ENCODE measurements at places on chromosomes 12 and 14.

DNA sequence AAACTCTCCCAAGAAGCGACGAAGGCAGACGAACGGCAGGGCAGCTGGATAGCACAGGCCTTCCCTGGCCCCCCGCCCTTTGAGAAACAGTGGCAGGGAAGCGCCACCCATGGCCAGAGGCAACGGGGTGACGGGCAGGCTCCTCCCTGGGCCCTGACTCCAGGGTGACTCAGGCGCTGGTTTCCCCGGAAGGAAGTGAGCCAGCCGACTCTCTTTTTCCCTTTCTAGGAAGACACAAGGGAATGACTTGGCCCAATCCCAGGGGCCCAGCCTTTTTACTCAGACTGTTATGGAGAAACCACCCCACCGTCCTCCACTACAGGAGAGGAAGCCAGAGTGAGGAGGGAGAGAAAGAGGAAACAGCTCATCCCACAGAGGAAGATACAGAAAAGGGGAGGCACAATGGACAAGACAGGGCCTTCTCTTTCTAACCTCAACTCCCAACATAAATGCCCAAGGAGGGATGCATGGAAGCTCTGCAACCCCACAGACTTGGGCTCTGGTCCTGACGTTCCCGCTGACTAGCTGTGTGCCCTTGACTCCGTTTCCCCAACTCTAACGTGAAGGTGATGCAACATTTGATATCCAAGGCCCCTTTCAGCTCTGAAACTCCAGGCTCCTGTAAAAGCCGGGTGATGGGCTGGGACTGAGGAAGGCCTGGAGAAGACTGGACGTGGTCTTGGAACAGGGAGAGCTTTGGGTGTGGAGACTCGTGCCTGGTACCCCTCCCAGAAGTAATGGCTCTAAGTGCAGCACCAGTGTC, 27.9 kb downstream of the ACTN1 start:
- DNase-seq, result no peak

DNA sequence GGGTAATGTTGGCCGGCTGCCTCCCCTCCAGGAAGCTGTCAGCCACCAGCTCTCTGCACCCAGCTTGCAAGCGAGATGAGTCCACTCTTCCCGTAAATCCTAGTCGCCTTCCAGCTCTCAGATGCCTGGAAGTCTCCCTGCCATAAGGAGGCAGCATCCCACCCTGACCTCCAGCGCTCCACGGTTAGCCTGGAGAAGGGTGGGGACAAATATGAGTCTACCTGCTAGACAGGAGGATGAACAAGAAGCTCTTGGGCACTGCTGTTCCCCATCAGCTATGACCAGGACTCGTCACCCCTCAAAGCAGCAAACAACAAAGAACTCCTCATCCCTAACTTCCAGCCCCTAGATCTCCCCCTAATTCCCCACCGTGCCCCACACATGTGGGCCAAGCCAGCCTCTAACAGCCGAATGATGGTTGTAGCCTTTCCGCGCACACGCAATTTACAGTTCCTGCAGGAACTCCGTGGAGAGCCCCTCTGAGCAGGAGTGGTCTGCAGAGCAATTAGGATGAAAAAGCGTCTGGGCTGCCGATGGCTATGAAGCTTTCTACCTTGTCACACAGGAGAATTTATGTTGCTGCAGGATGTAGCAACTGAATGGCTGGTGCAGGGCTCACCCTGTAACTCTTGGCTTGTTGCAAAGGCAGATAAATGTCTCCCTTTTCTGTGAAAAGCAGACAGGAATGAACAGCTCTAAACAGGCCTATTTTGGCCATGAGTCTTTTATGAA, 181.4 kb downstream of the GLT1D1 start:
- DNase-seq, result no peak

DNA sequence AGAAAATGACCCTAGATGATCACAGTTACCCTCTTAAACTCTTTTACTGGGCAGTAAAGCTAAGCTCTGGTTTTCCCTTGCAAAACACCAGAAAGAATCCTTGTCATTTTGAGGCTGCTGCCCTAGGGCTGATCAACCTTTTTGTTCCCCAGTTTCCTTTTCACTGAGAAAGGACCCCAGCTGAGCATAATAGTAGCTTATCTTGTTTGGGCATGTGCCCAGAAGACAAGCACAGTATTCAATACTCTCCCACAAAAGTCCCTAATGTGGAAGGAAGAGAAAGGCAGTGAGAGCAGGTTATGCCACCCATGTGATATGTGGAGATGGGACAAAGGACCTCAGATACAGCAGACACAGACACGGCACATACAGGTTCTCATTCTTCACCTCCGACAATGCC, 332.6 kb upstream of the TMPO start:
- DNase-seq, result no peak

DNA sequence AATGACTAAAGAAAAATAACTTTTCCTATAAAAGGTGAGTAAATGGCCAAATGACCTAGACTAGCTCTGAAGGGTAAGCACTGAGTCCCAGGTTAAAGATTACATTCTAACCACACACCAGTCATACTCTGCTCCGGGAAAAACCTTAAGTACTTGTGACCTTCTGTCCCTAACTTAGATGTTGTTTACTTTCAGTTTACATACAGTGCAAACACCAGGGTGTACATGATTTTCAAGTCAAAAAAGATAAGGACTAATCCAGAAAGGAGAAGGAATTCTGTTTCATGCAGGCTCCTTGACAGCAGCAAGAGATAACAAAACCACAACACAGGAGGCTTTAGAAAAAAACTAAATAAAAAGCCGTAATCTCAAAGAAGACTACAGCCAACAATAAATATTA, 174.2 kb downstream of the PPM1H start:
- DNase-seq, result no peak

GRCh38 chr12:132323171-132324010, 6.0 kb downstream of the GALNT9 start:
- no peak for DNase-seq

DNA sequence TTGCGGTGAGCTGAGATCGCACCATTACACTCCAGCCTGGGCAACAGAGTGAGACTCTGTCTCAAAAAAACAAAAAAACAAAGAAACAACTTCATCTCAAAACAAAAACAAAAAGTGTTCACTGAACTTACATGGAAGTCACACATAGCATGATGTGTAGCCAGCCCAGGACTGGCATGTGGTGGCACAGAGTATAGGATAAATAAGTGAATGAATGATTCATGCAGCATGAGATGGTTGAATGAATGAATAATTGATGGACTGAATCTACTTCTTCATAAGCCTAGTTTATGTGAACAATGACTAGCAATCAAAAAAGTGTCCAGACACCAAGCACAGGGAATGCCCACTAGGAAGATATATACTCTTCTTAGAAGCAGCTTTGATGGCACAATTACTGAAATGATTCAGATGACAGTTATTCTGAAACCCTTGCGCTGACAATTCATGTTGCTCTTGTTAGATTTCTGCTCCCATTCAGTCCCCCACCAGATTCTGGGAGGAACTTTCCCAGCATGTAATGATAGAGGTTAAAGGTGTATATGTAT, 31.6 kb upstream of the SERPINA6 start:
- no peak for DNase-seq

DNA sequence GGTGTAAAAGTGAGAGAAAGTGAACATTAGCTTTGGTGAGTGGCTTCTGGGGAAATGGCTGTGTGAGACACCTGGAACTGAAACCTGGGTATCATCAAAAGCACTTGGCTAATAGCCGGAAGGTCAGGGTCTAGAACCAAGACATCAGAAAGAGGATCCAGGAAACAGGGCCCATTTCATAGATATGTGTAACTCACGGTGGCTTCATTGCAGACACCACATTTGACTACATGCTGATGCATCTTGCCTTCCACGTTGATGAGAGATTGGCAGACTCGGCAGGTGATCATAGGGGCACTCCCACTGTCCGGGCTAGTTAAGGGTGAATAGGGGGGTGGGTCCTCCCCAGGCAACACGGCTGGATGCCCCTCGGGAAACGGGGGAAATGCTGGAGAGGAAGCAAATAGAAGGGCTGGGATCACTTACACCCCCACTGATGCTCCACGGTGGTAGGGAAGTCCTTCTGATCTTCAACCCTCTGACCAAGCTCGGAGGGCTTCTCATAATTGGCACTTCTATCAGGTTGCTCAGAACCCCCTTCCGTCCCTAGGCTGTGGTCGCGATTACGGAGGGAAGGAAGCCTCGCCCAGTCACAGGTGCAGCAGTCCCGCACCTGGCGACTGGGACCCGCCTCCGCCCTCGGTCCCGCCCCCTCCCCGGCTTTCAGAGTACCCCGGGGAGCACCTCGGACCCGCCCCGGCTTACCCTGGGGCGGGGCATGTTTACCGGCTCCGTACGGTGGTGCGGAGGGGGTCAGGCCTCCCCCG, 593 bp downstream of the PIP4P1 start:
- DNase-seq, result no peak

GRCh38 chr14:23430016-23430722, 5.3 kb downstream of the MYH7 start:
- no peak for DNase-seq

- no peak for DNase-seq
Measured at GRCh38 chr12:52809166-52809565, 4.8 kb downstream of the KRT4 start.

DNA sequence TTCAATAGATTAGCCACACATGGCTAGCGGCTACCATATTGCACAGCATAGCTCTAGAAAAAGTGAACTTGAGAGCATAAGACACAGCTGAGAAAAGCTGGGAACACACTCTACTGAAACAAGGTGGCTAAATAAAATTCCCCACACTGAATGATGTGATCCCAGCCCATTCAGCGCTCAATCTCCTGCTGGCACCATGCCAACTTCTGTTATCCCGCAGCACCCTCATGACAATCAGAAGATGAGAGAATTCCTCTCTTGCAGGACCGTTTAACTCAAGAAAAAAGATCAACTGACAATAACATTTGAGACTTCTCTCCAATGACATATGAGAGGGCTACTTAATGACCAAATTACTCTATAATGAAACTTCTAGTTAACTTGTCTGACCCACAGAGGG, 115.4 kb downstream of the ADAMTS20 start:
- DNase-seq, result no peak

DNA sequence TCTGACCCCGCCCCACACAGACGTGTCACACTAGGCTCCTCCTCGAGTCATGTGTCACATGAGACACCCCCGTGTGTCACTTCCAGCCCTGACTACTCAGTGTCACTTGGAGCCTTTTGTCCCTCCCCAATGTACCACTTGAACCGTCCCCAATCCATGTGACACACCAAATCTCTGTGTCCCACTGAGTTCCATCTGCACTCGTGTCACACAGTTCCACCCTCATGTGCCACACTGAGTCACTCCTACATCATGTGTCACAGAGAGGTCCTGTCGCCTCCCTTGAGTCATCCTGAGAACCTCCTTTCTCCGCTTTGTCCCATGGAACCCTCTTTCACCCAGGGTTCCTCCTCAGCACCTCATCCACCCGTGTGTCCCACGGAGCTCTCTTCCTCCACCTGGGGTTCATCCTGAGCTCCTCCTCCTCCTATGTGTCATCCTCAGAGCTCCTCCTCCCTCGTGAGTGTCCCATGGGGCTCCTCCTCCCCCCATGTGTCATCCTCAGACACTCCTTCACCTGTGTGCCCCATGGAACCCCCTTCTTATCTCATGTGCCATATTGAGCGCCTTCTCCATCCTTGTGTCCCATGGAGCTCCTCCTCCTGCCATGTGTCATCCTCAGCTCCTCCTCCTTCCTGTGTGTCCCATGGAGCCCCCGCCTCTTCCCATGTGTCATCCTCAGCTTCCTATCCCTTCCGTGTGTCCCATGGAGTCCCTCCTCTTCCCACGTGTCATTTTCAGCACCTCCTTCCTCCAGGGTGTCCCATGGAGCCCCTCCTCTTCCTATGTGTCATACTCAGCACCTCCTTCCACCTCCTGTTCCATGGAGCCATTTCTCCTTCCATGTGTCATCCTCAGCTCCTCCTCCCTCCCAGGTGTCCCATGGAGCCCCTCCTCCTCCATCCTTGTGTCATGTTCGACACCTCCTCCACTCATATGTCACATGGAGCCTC, 32.0 kb downstream of the RTL1 start:
- no peak for DNase-seq

- peak; percentile 48 for DNase-seq
Measured at GRCh38 chr12:22543246-22544037, 900 bp downstream of the C2CD5 start.
